ENCODE measurements at places on chromosomes 2 and 18. TPM values are rescaled to one million over a fixed set of nuclear protein-coding genes. Genes with fewer than 3 reads are reported as not detected.

Gene CAPN10
- 47.0 TPM for total RNA-seq

- no peak for DNase-seq
These were observed 533.7 kb upstream of the TNP1 start for GRCh38 chr2:217393585-217394032.

DNA sequence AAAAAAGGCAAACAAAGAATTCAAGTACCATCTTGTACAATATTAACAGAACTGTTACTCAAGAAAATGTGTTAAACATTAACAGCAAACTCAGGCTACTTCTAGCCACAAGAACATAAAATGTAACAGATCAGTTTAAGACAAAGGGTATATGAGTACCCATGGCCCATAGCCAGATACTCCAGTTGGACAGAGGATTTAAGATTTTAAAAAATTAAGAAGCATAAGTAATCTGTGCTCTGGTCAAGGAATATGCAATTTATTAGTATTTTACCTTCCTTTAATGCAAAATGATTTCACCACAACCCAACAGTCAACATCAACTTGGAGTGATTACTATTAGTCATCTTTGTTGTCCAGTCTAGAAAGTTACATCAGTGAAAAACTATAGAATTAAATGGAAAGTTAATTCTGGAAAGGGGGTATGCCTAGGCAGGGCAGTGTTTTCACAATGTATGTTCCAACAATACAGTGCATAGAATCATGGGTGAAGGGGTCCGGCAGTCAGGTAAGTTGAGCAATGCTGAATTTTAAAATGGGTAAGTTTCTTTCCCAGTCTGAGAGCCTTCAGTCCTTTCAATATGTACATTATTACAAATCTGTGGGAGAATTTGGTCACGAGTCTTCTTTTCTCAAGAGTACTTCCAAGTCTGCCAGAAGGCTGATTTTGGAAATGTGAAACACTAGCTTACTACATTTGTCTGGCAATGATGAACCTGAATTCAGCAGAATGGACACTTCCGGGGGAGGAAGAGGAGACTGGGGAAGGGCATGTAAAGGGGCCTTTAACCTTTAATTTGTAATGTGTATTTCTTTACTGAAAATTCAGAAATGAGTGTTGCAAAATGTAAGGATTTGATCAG is 34.5 kb downstream of the SFT2D3 start:
- DNase-seq = no peak

Gene KIF5C
- total RNA-seq = 46.5 TPM

DNA sequence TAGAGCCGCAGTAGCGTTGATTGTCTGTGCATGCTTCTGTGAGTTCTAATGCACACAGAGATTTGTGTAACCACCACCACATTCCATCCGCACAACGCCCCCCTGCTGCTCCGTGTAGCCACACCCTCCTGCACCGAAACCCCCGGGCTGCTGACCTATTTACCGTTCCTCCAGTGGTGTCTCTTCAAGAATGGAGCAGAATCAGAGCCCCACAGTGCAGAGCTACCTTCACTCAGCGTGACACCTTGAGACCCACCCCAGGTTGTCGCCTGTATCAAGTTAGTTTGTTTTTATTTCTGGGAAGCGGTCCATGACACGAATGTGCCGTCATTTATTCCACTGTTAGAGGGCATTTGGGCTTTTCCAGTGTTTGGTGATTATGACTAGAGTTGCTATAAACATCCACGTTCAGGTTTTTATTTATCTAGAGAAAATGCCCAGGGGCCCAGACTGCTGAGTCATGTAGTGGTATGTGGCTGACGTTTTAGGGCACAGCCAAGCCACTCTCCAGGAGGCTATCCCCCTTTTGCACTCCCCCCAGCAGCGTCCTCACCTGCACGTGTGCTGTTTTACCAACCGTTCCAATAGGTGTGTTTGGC is 266.8 kb downstream of the NDUFA10 start:
- no peak for DNase-seq

DNA sequence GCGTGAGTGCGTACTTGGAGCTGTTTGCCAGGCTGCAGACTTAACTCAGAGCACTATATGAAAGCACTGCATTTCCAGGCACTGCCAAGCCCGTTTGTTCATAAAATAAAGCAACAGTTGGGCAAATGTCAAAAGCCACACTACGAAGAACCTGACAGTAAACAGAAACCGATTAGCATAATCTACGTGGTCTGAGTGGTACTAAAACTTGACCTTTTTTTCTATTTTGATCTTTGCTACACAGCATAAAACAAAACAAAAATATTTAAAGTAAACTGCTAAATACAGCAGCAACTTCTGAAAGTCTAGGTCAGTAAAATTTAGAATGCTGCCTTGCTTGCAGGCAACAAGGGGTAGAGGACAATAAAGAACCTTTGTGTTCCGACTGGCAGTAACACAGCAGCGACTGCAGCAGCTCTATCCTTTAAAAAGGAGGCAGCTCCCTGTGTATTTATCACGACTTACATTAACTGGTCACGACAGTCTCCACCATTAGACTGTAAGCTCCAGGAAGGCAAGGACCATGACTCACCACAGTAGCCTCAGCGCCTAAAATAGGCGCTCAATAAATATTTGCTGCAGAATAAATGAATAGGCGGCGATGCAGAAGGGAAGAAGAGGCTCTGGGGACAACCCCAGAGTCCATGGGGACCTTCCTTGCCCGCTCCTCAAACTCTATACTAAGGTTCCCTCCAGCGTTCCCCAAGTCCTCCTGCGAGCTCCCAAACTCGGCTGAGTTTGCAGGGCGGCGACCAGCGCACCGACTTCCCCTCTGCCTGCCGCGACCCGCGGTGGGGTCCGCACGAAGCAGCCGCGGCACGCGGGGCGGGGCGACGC is 902 bp downstream of the SS18 start:
- DNase-seq = peak; percentile 41

Gene TFPI
- total RNA-seq = 0.58 TPM

- DNase-seq = no peak
These were observed 75.3 kb upstream of the ZC3H15 start for GRCh38 chr2:186410802-186411201.

GRCh38 chr2:226600802-226601201 is 198.8 kb downstream of the IRS1 start:
- no peak for DNase-seq

Gene CYP1B1
- 6.2 TPM for total RNA-seq

DNA sequence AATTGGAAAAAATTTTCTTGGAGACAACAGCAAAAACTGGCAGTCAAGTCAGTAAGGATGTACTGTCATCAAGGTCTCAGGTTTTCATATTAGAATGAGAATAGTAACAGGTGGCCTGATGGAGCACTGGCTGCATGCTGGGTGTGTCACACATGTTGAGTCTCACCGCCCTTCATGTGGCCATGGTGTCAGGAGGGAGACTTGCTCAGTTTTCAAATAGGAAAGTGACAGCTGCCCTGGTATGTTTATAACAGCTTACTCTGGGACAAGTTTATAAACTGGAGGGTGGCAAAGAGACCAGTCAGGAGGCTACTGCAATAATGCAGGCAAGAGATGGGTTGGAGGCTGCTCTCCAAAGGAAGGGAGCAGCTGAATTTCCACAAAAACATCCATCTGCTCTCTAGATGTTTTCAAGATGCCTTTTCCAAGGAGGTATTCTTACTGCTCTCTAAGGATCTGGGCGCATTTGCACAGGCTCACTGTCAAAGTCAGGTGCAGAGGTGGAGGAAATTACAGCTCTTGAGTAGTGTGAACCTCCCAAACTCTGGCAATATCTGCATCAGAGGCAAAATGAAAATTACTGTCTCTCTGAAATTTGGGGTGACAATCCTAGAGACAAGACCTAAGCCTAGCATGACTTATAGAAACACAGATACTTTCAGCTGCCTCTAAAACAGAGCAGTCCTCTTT is 321.9 kb upstream of the RAB12 start:
- DNase-seq = no peak

Gene POTEJ
- total RNA-seq = not detected

- no peak for DNase-seq
These were observed 415.0 kb downstream of the CPS1 start for GRCh38 chr2:210971431-210971830.

Measured in GM23338 (cell line).